ENCODE measurements at places on chromosomes 11 and 22.

DNA sequence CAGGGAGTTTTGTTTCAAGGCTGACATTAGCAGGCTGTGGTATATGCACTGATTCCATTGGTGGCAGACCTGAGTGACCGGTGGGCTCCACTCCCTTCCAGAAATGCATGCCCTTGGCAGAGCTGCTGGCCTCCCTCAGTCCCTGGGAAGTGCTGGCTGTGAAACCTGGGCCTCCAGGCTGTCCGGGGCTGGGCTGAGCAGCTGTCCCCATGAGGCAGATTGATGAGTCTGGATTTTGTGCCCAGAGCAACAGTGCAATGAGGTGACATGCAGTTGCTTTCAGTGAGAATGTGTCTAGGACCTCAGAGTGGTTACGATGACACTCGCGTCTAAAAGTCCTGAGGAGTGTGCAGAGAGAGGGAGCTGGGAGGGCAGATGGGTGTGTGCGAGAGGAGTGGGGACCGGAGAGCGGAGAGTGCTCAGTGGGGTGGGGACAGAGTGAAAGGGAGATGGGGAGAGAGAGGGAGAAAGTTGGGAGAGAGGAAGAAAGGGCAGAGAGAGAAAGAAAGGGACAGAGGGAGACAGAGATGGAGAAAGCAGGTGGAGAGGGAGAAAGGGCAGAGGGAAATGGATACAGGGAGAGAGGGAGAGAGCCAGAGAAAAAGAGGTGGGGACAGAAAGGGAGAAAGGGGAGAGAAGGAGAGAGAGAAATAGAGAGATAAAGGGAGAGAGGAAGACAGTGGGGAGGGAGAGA is 978.3 kb downstream of the BRD1 start:
- no peak for DNase-seq

DNA sequence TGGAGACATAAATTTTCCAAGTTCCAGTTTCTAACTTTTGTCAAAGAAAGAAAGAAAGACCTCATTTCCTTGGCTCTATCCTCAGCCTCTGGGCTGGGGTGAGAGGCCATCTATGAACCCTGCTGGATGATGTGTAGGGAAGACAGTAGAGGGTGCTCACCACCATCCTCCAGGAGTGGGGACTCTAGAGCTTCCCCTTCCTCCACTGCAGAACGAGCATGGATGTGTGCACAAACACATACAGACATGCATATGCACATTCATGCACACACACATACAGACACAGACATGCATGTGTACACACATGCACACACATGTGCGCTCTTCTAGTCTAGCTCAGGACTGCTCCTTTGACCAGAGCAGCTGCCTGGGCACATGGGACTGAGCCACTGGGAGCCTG is 565.8 kb downstream of the BUD13 start:
- DNase-seq, result no peak

DNA sequence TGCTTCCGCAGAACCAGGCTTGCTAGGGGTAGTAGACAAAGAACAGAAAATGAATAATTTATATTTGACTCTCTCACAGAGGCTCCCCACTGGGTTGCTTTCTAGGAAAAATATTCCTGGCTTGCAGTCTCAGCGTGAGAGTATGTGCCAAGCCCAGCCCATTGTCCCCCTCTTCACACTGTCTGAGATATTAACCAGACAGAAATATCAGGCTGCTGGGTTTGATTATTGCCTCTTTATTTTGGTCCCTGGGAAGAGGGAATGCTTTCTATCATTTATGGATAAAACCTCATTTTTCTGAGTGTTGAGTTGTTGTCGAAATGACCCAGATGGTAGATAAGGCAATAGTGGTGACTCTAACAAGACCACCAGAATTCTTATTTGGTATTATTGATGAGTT is 367.9 kb downstream of the METTL15 start:
- no peak for DNase-seq

DNA sequence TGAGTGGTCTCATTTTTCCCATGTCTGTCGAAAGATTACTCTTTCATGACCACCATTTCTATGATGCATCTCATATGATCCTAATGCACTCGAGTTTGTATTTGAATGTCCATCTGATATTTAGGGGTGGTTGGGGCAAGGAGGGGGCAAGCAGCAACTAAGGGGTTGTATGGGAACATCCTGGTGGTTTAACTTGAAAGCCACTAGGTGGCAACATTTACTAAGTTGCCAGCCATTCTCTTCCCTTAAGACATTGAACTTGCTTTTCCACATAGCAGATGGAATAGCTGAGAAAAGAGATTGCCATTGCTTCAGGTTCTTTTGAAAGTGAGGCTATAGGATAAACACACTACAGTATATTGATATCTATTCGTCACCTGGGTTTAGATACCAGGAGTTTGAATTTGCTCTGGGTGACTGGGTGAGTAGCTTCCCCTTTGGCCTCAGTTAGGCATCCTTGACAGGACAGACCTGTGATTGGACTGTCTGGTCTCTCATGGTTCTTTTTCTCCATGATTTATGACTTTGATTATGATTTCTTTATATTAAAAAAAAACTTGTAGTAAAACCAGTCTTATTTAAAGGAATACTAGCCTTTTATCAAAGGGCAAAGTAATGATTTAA is 32.4 kb downstream of the NF2 start:
- DNase-seq, result no peak

GRCh38 chr22:46547883-46548244 is 10.4 kb upstream of the CELSR1 start:
- DNase-seq, result no peak

GRCh38 chr22:23113067-23113846 is 28.5 kb downstream of the RSPH14 start:
- no peak for DNase-seq

DNA sequence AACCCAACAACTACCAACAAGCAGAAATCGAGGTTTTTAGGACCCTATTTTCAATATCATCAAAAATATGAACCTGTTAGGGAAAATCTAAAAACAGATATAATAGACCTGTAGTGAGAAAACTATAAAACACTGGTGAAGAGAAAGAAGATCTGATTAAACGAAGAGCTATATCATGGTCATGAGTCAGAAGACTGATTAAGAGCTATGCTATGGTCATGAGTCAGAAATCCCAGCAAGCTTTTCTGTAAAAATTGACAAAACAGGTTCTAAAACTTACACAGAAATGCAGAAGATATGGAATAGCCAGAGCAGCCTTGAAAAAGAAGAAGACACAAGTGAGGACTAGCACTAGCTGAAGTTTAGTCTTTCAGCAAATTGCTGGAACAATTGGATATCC is 345.0 kb downstream of the TBC1D22A start:
- no peak for DNase-seq

GRCh38 chr22:46686221-46687047 is 51.6 kb downstream of the CERK start:
- DNase-seq, result no peak

Data from T-helper 9 cell (primary cell).